Heart left ventricle (tissue), 16 donors: ENCODE measurements at places on chromosomes 12 and 14. TPM values are rescaled to one million over a fixed set of nuclear protein-coding genes. Genes with fewer than 3 reads are reported as not detected.

DNA sequence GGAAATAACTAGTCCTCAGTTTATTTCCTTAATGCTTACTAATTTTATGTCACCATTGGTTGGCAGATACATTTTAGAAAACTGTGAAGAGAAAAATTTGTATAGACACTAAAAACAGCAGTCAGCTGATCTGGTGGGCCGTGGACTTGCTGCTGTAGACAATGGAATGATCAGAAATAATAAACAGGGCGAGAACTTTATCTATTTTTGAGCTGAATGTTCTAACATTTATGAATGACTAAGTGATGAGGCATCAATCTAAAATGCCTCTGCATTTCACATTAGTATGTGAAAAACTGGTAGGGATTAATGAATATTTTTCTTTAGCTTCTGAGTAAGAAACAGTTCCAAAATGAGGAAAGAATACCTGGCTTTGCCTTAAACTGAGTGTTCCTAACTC is 24.8 kb upstream of the PKP2 start:
- no peak overlapping the region for H3K27ac ChIP-seq
- H3K4me3 ChIP-seq = no peak overlapping the region
- no peaks in the 10 kb centered on the region for H3K4me1 ChIP-seq
- no peaks in the 10 kb centered on the region for H3K27me3 ChIP-seq

- no peaks in the 10 kb centered on the region for H3K36me3 ChIP-seq
- H3K4me1 ChIP-seq = no peaks in the 10 kb centered on the region
- no peak for DNase-seq
- no peak overlapping the region for H3K4me3 ChIP-seq
These were observed 50.9 kb upstream of the INSM2 start for GRCh38 chr14:35482994-35483515.

DNA sequence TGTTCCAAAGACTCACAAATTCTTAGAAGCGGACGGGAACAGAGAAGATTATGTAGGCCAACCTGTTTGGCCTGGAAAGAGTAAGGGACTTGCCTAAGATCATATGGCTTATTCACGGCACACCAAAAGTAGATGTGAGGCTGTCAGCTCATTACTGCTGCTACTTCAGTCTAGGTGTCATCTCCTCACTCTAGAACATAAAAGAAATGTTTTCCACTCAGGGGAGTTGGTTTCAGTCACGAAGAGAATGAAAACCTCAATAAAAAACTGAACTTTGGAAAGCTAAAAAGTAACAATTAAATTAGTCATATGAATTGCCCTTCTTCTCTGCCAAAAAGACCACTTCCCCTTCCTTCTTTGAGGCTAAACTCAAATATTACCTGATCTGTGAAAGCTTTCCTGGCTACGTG is 658 bp upstream of the CEP128 start:
- no peaks in the 10 kb centered on the region for H3K27me3 ChIP-seq
- peak overlapping the region; percentile 60 for H3K27ac ChIP-seq
- peaks cover 6% of the 10 kb centered on the region for H3K4me1 ChIP-seq
- peak overlapping the region; percentile 84 for H3K4me3 ChIP-seq
- no peaks in the 10 kb centered on the region for H3K36me3 ChIP-seq

DNA sequence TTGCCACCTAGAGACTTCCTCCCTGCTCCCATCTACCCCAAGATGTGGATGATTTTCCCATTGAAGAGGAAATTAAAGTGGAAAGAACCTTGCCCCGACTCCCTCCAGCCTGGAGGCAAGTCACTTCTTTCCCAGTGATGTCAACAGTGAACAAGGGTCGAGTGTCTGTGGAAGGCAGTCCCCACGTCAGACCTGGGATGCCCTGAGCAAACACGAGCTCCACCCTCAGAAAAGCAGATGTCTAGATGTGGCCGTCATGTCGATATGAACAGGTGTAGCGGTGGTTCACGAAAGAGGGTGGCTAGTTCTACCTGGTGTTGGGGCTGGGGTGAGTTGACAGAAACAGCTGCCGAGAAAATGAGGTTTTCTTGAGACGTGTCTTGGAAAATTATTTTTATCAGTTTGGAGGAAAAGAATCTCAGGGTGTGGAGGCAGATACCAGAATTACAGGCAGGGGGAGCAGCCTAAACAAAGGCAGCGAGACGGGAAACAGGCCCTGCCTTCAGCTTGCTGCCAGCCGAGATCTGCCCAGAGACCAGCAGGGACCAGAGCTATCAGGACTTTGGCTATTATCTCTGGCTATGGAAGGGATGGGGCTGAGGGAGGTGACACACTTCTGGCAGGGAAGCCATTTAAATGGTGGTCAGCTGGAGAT is 25.9 kb downstream of the SYNDIG1L start:
- no peak overlapping the region for H3K4me3 ChIP-seq
- no peaks in the 10 kb centered on the region for H3K36me3 ChIP-seq
- DNase-seq = no peak

DNA sequence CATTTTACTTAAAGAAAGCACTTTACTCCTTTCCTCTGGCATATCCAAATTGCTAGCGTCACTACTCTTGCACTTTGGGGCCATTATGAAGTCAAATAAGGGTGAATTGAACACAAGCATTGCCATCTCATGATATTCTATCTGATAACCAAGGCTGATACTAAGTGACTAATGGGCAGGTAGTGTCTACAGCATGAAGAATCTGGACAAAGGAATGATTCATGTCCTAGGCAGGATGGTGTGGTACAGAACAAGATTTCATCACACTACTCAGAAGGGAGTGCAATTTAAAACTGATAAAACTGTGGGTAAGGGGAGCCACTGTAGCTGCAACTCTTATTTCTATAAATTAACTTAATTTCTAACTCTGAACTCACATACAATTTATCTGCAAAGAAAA is 7.7 kb upstream of the SLC6A15 start:
- no peak for DNase-seq
- H3K36me3 ChIP-seq = no peaks in the 10 kb centered on the region
- no peaks in the 10 kb centered on the region for H3K4me1 ChIP-seq

DNA sequence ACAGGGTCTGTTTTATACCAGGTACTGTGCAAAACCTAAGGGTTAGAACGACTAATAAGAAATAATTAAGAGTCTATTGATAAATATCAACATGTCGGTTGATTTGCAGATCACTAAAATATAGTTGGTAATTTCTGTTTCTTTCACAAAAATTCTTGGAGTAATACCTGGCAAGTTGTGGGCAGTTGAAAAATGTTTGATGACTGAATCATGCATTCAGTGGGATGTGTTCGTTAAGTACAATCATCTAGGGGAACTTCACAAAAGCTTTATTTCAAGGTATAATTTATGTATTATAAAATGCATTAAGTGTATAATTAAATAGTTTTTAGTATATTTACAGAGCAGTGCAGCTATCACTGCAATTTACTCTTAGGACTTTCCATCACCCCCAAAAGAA is 120.0 kb downstream of the KCNA5 start:
- no peaks in the 10 kb centered on the region for H3K4me1 ChIP-seq
- no peaks in the 10 kb centered on the region for H3K36me3 ChIP-seq
- DNase-seq = no peak
- peaks cover 7% of the 10 kb centered on the region for H3K27me3 ChIP-seq
- H3K4me3 ChIP-seq = no peak overlapping the region
- no peak overlapping the region for H3K27ac ChIP-seq

The LRRC10 gene
- polyA plus RNA-seq = 12.6 TPM

The TDP1 gene
- 1.0 TPM for polyA plus RNA-seq
